ENCODE measurements at places on chromosomes 1 and 21. TPM values are rescaled to one million over a fixed set of nuclear protein-coding genes. Genes with fewer than 3 reads are reported as not detected.

The ACTA1 gene
- total RNA-seq: 1.3 TPM

GRCh38 chr1:230807561-230808280 lies 60.5 kb downstream of the CAPN9 start:
- no peak for ATAC-seq

GRCh38 chr1:160282807-160283206 lies 2.1 kb downstream of the PEX19 start:
- no peak for ATAC-seq

DNA sequence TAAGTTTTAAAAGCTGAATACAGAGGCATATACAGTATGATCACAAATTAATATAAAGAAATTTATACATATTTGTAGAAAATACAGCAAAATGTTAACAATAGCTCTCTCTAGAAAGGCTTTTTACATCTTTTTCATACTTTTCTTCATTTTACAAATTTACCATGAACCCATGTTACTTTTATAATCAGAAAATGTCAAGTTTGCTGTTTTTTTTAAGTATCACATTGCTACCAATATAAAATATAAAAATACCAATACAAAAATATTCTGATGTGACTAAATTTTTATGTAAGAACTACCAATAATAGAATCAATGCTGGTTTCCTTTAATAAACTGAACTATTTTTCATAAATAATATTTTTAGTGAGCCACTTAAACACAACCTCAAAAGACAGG lies 84.4 kb upstream of the TTC39A start:
- ATAC-seq: no peak

The NSUN4 gene
- 18.5 TPM for total RNA-seq
